ENCODE measurements at places on chromosomes 4 and X.

GRCh38 chrX:87338510-87338909, 179.1 kb upstream of the KLHL4 start:
- DNase-seq, result no peak

- DNase-seq, result no peak
Measured at GRCh38 chr4:185212581-185212980, 3.2 kb downstream of the SNX25 start.

DNA sequence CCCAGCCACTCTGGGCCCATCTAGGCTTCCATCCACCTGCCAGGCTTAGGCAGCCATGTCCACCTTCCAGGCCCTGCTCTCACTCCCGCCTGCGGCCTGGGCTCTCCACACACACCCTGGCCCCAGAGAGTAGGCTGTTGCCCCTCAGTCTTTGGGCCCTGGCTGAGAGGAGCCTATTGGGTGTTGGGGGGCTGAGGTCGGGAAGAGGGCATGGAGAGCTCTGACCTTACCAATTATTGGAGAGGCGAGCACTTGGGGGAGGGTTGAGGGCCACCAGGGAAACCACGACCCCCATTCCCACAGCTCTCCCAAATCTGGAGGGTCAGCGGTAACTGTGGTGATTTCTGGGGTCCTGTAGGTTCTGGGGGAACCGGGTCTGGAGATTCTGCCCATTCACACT, 38.2 kb downstream of the HTRA3 start:
- no peak for DNase-seq

DNA sequence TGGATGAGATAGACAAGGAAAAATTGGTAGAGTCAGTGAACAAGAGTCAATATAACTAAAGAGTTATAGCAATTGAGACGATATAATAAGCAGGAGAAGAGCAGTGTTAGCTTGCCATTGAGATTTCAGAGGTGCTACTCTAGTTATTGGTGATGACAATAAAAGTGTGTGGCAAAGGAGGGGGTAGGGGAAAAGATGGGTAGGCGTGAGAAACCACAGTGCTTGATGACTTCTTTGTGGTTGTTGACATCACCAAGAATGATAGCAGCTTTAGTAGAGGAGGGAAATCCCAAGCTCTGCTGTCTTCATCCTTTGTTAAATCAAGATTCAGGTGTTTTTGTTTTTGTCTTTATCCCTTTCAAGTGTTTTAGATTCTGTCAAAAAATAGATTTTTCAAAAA, 179.9 kb upstream of the PPP3CA start:
- peak; percentile 8 for DNase-seq

GRCh38 chr4:185534866-185535611, at the start of gene PDLIM3:
TSS of gene PDLIM3 (minus strand) at chr4:185535507. CDS start at chr4:185535434, 73 bp downstream.
- no peak for DNase-seq

DNA sequence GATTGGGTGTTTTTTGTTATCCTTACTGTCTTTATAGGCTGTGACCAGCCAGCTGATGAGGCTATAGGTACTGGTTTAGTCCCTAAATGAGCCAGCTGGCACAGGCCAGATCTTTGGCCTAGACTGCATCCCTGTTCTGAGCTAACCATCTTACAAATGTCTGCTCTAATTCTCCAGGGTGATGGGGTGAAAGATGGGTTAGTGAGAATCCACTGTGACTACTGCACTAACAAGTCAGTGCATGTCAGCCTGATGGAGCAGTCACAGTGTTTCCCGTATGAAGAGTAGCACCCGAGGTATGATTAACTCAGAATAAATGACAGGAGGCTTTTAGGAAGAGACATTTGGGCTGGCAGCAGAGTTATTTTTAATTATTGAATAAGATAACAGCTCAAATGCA, 181.0 kb downstream of the DCTD start:
- no peak for DNase-seq

DNA sequence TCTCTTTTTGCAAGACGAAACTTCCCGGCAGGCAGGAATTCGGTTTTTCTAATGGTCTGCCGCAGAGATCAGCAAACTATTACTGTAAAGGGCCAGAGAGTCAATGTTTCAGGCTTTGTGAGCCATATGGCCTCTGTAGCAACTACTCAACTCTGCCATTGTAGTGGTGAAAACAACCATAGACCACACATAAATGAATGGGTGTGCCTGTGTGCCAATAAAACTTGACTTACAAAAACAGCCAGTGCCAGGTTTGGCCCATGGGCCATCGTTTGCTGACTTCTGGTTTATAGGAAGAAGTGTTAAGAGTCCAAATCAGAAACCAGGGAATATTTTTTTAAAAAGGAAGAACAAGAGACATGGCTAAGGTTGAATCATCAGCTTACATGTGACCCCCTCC, 163.0 kb downstream of the SH3KBP1 start:
- DNase-seq, result no peak

DNA sequence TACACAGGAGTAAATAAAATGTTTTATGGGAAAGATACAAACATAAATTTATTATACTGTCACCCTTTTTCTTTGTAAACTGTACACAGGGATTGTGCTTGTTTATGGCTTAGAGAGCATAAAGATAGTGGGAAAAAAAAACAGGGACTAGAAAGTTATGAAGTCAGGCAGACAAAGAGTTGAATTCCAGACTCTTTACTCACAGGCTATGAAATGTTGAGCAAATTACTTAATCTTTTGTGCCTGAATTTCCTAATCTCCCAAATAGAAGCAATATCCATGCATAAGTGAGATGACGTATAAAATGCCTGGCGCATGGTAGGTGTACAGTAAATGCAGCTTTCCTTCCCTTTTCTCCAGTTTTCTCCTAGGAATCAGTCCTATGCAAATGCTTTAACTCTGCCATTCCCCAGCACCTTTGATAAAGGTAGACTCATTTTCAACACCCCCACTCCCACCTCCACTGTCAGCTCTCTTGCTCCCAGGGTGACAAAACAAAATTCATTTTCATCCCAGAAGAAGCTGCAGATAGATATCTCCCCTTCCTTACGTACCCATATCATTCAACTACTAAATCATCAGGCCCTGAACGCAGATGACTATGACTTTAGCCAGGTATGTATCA, 44.5 kb upstream of the BTC start:
- DNase-seq, result no peak

All from stimulated activated CD4-positive, alpha-beta T cell treated with anti-CD3 and anti-CD28 coated beads, TNF-alpha, amount 100 ng/mL, for 1 hour (primary cell).